ENCODE measurements at places on chromosomes 5 and 9.

DNA sequence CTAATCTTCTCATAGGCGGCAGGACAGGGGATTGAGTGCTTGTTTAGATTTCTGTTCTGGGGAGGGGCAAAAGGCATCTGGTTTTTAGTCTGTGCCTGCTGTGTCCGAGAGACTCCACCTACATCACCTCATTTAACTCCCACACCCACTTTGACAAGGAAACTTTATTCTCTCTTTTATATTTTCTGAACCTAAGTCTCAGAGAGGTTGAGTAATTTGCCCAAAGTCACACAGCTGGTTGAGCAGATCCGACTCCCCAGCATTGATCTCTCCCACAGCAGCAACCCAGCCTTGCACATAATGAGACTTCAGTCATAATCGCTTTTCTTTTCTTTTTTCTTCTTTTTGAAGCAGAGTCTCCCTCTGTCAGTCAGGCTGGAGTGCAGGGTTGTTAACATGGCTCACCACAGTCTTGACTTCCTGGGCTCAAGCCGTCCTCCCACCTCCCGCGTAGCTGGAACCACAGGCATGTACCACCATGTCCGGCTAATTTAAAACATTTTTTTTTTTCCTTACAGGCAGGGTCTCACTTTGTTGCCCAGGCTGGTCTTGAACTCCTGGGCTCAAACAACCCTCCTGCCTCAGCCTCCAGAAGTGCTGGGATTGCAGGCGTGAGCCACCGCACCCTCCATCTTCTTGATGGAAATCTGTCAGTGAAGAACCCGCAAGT is 36.5 kb upstream of the ANKRD33B start:
- H3K4me1 ChIP-seq, result peaks cover 19% of the 10 kb centered on the region
- peak overlapping the region; percentile 11 for H3K27ac ChIP-seq
- no peak overlapping the region for H3K4me3 ChIP-seq
- H3K36me3 ChIP-seq, result no peaks in the 10 kb centered on the region

DNA sequence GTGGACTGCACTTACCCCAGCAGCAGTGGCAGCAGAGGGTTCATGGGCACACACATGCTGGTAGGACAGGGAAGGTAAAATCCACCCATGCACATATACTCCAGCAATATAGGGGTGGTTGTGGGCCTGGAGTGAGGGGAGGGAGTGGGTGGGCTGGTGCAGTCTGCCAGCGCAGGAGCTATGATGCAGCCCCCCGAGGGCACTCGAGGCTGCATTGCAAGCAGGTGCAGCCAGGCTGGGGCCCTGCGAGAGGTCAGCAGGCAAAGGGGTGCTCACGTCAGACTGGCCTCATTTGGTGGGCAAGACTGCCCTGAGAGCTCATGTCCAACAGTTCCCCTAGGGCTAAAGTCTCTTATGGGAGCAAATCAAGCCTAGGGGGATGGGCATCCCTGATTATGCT is 32.4 kb upstream of the PCDHA1 start:
- no peak for DNase-seq
- no peaks in the 10 kb centered on the region for H3K36me3 ChIP-seq
- H3K4me1 ChIP-seq, result no peaks in the 10 kb centered on the region
- no peak overlapping the region for H3K4me3 ChIP-seq

GRCh38 chr5:180832638-180833068 is 28.4 kb downstream of the ZFP62 start:
- H3K27ac ChIP-seq, result no peak overlapping the region
- H3K4me1 ChIP-seq, result peaks cover 32% of the 10 kb centered on the region
- H3K36me3 ChIP-seq, result peaks cover 37% of the 10 kb centered on the region
- no peak for DNase-seq
- peak overlapping the region; percentile 76 for H3K4me3 ChIP-seq
- H3K27me3 ChIP-seq, result no peaks in the 10 kb centered on the region

GRCh38 chr9:123421186-123421585 is 65.2 kb downstream of the CRB2 start:
- H3K27ac ChIP-seq, result no peak overlapping the region
- H3K27me3 ChIP-seq, result no peaks in the 10 kb centered on the region
- no peaks in the 10 kb centered on the region for H3K4me1 ChIP-seq
- H3K36me3 ChIP-seq, result peaks cover 21% of the 10 kb centered on the region

GRCh38 chr5:77305956-77306355 is 95.5 kb downstream of the PDE8B start:
- no peaks in the 10 kb centered on the region for H3K4me1 ChIP-seq
- DNase-seq, result no peak
- H3K27ac ChIP-seq, result no peak overlapping the region
- H3K27me3 ChIP-seq, result no peaks in the 10 kb centered on the region

Measured in suprapubic skin (tissue), 4 donors.